ENCODE measurements at places on chromosomes 12 and 14.

DNA sequence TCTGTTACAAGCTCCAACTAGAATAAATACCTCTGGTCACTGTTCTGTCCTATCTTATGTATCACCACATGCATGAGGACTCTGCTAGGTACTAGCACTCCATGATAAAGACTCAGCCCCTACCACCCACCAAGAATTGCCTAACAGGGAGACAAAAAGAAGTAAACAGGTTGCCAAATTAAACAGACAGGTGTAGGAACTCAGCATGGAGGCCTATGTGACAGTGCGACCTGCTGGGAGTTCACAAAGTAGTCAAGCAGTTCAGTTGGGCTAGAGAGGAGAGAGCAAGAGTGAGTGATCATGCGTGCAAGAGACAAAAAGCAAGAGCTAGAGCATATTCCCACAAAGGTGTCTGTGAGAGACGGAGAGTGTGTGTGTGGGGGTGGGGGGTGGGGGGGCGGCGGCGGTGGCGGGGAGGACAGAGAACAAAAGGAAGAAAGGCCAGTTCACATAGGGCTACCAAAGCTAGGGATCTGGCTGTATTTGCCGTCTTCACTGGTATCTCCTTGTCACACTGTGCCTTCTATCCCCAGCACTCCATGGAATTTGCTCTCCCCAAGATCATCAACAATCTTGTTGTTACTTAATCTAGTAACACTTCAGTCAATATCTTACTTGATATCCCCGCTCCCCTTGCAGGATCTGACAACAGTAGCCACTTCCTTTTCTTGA lies 81.2 kb downstream of the SPPL3 start:
- DNase-seq, result no peak

DNA sequence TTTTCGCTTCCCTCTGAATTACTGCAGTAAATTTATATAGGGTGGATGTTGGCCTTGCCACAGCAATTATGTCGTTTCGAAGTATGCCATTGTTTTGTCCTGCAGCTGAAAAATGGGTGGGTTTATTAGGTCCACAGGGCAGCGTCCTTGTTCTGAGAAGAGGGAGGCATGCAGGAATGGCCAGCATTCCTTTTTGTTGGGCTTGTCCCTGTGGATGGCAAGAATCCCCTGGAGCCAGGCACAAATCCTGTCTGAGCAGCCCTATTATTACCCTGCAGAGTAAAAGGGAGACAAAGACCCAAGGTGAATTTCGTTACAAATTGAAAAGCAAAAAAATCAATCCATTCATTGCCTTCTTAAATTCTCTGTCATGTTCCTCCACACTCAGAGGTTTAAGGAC lies 88.1 kb downstream of the CHST11 start:
- no peak for DNase-seq

- no peak for DNase-seq
These were observed 9.7 kb upstream of the UBC start for GRCh38 chr12:124923905-124924734.

- no peak for DNase-seq
These were observed 75.2 kb downstream of the FIGNL2 start for GRCh38 chr12:51773145-51773869.

DNA sequence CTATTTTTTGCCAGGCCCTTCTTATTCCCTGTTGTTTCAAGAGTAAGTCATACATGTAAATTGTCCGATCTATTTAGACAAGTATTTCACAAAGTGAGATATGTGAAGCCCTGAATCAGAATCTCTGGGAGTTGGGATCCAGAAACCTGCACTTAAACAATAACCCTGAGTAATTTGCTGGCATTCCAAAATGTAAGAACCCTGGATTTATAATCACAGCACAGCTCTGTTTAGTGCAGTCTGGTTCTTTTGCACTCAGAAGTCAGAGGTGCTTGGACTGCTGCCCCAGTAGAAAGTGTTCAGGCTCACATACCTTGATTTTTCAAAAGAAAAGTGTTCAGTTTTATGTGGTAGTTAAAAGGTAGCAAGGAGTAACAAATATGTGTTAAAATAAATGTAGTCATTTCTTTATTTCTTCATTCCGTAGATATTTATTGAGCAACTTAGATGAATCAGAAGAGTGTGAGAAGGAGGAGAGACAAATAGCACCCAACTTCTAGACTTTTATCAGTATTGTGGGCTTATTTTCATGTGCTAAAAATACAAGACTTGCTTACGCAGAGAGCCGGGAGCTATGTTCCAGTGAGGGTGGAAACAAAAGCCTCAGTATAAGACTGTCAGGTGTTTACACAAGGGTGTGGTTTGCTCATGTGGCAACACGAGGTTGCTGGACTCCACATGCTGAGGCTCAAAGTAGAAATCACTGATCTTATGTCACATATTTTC lies 70.1 kb downstream of the SYNE2 start:
- DNase-seq, result peak; percentile 43

GRCh38 chr12:77349689-77350370 lies 284.5 kb upstream of the E2F7 start:
- DNase-seq, result no peak

DNA sequence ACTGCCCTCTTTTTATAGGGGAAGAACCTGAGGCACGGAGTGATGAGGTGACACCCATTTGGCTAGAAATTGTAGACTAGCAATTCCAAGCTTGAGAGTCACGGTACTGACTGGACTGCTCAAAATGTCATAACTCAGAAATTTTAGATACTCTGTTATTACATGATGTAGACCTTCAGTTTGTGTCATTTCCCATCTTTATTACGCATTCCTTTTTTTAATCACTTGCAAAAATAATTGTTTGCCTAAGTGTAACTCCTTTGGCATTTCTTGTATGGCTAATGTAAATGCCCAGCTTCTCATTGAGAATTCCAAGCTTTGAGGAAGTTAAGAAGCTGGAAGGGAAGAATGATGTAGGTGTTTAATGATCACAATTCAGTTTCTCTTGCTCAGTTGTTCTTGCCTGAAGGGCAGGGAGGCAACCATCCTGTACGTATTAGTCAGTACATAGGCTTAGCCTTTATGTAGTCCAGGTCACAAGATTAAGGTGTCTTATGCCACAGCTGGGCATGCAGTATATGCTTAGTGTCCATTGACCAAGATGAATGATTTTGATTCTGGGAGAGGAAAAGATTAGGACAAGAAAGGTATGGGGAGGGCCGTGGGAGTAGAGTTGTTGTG lies 68.2 kb upstream of the EVL start:
- DNase-seq, result no peak

- peak; percentile 63 for DNase-seq
These were observed 63.6 kb upstream of the DLK1 start for GRCh38 chr14:100662879-100663760.

DNA sequence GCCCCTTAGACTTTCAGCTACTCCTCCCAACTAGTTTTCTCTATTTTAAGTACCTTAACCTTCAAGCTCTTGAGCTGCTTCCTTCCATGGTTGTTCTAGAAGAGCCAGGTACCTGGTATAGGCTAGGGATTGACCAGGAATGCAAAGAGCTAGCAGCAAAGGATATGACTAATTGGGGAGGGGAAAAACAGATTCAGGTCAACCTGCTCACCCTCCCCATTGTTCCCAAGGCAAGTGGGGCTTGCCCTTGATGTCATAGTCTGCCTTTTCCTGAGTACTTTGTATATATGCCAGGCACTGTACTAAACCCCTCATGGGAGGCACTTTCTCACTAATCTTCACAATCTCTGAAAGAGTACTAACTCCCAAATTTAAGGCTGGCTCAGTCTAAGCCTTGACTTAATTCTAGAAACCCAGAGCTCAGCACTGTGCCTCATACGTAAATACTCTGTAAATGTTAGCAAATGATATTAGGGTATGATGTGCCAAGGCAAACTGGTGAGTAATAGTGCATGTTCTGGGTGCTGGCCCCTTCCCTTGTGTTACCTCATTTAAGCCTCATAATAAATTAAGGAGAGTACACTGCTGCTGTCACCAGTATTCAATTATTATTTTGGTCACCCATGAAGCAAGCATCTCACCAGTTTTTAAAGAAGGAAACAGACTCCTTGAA lies 42.2 kb downstream of the SUDS3 start:
- no peak for DNase-seq

GRCh38 chr12:58269476-58269875 lies 328.1 kb downstream of the ATP23 start:
- DNase-seq, result no peak

DNA sequence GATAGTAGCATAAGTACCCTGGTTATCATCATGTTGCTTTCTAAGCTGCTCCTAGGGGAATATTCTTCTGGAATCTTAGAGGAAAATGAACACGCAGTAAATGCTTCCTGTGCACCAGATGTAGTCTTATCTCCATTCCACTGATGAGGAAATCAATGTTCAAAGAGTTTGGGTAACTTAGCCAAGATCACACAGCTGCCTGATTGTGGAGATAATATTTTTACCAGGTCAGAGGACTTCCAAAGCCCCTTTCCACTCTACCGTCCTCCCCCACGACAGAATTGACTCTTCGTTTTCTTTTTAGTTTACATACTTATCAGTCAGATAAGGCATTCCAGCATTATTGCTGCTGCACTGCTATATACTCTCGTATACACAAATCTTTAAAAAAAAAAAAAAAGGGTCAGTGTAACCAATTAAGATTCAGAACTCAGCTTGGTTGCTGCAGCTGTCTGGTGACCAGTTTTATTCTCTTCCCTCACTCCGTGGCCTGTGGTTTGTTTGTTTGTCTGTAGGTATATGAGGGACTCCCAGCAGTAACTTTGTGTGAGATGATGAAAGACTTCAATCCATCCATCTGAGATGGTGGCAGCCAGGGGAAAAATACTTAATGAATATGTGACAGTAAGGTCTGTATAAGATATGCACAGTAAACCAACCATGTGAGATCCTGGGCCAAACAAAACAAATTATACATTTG lies 110.5 kb downstream of the TGFB3 start:
- DNase-seq, result no peak

GRCh38 chr14:93859957-93860356 lies 67.2 kb upstream of the FAM181A start:
- DNase-seq, result no peak

- peak; percentile 76 for DNase-seq
These were observed 27.7 kb upstream of the AMIGO2 start for GRCh38 chr12:47107446-47107845.

- no peak for DNase-seq
These were observed 115.4 kb upstream of the SCAF11 start for GRCh38 chr12:46105735-46106134.

DNA sequence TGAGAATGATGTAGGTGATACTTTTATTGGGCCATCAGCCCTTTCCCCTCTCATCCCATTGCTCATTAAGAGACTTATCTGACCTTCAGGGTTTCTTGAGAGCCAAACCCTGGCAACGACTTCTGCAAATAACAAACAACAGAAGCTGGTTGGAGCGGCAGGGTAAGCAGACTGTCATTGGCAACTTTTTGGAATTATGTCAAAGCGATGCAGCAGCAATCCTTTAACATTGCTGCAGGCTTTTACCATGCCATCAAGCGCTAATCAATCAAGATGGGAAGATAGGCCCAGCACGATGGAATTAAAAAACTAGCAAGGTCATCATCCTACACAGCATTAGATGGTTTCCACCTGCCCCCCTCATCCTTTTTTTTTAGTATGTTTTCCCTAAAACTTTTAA lies 406.1 kb upstream of the PDE3A start:
- DNase-seq, result no peak

DNA sequence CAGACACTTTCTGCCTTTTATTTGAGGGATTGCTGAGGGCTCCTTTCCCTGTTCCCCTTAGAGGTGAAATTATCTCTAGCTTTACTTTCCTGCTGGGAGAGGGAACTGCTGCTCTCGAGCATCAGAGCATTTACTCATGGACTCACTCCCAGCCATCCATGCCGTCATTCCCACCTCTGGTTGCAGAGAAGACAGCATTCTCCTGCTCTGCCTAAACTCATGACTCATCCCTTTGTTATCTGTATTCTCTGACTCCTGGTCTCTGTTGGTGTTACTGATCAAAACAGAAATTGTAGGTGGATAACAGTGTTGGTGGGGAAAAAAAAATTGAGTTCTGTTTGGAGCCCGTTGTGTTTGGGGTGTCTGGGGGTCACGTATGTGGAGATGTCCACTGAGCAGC lies 159.3 kb downstream of the TTC8 start:
- peak; percentile 76 for DNase-seq

GRCh38 chr14:86124328-86124727 lies 594.4 kb downstream of the FLRT2 start:
- DNase-seq, result no peak

DNA sequence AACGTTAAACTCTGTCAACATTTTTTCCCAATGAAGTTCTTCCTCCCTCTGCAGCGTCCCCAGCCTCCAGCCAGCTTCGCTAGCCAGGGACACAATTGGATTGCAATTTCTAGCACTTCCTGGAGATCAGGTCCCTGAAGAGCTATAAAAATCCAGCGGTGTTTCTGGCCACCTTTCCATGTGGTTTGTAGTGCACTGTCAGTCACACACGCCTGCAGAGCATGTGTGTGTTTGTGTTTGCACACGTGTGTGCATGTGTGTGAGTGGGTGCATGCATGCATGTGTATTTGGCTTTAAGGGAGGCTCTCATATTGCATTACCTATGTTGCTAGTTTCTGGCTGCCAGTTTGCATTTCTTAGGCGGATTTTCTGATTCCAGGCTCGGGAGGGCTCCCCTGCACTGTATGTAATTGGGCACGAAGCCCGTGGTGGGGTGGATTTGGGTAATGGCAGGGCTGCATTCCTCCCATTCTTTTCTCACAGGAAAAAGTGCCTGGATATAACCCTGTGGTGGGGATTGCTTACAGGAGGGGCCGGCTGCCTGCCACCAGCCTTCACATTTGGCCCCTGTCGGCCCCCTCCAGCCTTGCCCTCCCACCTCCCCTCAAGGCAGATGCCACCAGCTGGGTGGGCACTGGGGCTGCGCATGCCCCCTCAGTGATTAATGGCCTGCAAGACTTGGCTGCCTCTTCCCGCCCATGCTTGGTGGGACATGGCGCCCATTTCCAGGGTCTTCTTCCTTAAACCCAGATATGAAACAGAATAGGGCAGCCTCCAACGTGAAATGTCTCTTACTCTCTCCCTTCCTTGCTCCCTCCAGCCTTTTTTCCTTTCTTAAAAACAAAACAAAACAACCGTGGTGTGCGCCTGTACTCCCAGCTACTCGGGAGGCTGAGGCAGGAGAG lies 74.0 kb downstream of the TSPAN9 start:
- DNase-seq, result no peak

DNA sequence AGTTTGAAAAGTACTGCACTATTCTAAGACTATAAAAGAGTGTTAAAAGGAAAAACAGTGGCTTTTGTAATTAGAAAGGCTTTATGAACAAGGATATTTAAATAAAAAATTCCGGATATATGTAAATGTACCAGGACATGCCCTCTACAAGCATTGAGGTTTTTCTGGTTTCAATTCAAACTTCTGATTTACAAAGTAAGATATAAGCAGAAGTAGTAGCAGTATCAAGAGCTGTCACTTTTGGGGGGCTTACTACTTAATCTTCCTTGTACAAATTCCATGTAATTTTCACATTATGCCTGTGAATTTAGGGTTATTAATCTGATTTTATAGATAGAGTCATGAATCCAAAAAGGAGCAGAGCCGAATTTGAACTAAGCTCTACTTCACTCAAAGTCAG lies 170.3 kb upstream of the ATP2B1 start:
- DNase-seq, result no peak

GRCh38 chr12:102885043-102885932 lies 31.8 kb downstream of the PAH start:
- no peak for DNase-seq

- DNase-seq, result peak; percentile 28
These were observed 456.9 kb upstream of the SYT1 start for GRCh38 chr12:78407722-78408121.

All from DMS53 (cell line).